ENCODE measurements at places on chromosomes 3 and 15. TPM values are rescaled to one million over a fixed set of nuclear protein-coding genes. Genes with fewer than 3 reads are reported as not detected.

The TADA3 gene
- total RNA-seq: 73.5 TPM

DNA sequence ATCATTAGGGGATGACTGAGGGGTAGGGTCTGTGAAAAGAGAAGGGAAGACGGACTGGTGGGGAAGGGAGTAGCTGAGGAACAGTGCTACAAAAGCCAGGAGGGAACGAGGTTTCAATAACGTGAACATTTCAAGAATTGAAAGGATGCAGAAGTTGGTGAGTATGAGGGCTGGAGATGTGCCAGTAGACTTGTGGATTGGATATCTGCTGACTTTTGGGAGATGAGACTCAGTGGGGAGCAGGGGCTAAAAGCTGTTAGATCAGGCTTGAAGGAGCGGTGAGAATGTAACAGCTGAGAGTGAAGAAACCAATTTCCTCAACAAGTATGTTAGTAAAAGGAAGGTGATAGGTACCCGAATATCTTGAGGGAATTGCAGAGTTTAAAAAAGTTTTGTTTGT, 65.2 kb downstream of the GTPBP8 start:
- no peak for DNase-seq

DNA sequence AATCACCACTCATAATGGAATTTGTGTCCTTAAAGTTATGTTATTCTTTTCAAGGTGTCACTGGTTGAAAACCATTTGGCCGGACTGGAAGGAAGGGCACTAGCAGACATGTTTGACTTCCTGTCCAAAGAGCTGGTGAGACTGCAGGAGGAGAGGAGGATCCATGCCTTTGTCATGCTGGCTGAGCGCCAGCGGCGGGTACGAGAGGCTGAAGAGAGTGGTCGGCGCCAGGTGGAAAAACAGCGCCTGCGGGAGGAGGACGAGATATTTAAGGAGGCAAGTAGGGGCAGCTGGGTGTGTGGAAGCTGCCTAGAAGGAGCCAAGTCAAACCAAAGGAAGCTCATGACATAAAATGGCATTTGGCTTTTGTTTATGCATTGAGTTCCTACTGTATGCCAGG, 38.0 kb upstream of the NR1I2 start:
- no peak for DNase-seq

- no peak for DNase-seq
These were observed 58.8 kb downstream of the IL16 start for GRCh38 chr15:81255315-81255957.

DNA sequence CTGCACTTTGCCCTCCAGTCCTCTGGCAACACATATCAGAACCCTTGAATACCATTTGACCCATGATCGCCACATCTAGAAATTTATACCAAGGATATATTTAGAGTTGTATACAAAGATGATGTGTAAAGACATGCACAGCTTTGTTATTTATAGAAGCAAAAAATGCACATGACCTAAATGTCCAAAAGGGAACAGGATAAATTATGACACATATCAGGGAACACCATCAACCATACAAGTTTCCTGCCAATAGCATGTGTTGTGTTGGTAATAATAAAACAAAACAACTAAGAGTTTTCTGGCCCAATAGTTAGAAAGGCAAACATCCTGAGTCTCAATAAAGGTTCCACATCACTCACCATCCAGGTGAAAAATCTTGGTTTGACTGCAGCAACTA, 51.5 kb downstream of the AAGAB start:
- no peak for DNase-seq

The LYZL4 gene
- not detected for total RNA-seq

DNA sequence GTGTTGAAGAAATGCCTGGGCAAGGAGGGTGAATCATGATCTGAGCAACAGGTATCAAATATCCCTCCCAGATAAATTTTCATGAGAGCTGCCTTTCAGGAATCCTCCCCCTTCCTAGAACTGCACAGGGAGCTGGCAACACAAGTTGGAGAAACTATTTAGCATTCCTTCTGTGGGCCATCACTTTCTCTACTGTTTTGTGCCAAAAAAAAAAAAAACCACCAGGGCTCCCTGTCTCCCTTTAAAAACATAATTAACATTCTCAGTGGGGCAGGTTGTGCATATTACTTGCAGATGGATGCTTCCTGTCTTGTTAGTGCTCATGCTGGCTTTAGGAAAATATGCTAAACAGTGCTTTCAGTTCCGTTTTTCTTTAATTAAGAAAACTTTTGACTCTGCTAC, 234.9 kb upstream of the LMCD1 start:
- DNase-seq: no peak

- DNase-seq: no peak
These were observed 51.4 kb downstream of the FGD5 start for GRCh38 chr3:14869917-14870782.

DNA sequence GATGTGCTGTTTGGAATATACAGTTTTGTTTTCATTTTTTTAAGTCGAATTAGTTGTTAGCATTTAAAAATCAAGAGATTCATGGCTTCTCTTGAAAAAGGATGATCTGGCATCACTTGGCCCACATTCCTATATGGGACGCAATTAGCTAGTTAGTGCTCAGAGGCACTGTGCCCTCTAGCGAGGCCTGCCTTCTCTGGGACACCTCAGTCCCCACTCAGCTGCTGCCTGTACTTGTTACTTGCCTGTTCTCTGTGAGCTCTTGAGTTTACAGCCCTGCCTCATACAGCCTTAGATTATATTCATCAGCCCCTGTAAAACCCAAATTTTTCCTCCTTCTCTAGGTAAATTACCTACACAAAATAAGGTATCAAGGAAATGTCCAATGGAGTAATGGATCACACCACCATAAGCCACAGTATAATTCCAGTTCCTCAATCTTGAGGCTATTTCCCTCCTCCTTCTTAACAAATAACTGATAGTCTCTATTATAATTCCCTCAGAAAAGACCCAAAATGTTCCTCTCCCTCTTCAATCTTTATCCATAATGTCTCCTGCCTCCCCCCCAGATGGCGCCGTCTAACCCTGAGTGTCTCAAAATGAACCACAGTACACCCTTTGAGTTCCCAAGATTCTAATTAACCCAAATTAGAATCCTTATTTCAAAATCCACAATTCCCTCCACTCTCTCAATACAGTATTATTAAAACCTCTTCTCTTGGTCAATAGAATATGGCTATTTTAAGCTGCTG, 2.7 kb downstream of the ZMAT3 start:
- DNase-seq: no peak

DNA sequence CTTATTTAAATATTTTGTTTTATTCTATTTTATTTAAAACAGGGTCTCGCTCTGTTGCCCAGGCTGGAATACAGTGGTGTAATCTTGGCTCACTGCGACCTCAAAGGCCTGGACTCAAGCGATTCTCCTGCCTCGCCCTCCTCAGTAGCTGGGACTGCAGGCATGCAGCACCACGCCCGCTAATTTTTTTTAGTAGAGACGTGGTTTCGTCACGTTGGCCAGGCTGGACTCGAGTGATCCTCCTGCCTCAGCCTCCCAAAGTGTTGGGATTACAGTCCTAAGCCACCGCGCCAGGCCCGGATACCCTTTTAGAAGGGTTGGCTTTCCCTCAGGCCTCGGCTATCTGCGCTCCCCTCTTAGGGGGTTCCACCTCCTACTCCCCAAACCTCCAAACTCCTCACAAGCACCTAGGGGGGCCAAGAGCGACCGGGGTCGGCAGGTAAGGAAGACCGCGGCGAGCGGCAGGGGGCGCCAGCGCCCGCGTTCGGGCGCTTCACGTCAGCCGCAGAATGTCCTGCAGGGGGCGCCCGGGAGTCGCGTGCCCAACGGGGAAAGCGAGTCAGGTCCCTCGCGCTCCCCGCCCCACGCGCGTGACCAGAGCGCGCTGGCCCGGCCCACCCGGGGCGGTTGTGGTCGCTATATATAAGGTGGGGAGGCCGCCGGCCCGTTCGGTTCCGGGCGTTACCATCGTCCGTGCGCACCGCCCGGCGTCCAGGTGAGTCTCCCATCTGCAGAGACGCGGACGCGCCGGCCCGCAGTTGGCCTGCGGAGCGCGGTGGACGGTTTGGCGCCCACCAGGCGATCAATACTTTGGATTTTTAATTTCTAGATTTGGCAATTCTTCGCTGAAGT, 51.8 kb upstream of the GATM start:
- DNase-seq: no peak

The GJD2 gene
- not detected for total RNA-seq
